Stimulated activated CD4-positive, alpha-beta T cell treated with anti-CD3 and anti-CD28 coated beads, Interleukin-1b, Interleukin-23, amount 100 ng/mL, for 1 hour (primary cell): ENCODE measurements at places on chromosomes 5 and 9.

DNA sequence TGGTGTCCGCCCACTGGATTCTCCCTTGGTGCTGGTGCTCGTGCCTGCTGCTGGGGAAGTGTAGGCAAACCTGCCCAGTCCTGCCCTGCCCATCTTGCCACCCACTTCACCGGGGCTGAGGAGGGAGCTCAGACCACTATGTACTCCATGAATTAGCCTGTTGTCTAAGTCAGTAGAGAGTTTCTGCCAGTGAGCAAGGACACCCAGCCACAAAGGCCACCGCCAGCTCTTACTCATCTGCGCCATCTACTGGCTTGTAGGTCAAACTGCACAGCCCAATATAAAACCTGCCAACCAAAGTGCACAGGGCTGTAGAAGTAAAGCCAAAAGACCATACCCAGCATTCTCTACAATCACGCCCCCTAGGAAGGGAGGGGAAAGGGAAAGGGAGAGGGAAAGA, 102.3 kb downstream of the GLIS3 start:
- no peak for DNase-seq

GRCh38 chr9:96057155-96057554, 181.7 kb downstream of the ERCC6L2 start:
- no peak for DNase-seq

DNA sequence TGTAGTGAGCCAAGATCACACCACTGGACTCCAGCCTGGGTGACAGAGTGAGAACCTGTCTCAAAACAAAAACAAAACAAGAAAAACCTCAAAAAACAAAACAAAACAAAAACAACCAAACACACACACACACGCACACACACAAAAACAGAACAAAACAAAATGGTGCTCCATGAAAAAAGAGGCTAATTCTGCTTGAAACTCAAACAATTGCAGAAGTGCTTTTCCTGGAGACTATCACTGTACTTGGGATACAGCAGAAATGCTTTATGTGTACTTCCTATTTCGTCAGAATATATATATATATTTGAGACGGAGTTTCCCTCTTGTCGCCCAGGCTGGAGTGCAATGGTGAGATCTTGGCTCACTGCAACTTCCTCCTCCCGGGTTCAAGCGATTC, 49.9 kb upstream of the HSPA9 start:
- no peak for DNase-seq

DNA sequence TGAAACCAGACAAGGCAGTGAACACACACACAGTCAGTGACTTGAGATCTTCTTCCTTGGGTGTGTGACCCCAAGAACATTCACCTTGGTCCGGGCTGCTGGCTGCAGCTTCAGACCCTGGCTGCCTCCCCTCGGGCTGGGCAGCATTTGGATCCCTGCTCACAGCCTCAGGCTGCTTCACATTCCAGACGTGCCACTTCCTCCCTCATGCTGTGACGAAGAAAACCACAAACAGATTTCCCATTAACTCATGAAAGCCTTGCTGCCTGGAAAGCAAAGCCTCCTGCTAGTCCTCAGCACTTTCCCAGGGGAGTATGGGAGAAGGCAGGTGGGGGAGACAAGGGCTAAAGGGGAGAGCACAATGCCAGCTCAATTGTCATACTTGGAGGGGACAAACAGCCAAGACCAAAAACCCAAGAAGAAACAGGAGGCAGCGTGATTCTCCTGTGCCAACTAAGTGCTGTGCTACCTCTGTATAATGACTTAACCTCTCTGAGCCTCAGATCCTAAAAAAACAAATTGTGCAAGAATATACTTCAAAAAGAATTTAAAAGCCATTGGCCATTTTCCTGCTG, 594.6 kb upstream of the BRINP1 start:
- DNase-seq: no peak

DNA sequence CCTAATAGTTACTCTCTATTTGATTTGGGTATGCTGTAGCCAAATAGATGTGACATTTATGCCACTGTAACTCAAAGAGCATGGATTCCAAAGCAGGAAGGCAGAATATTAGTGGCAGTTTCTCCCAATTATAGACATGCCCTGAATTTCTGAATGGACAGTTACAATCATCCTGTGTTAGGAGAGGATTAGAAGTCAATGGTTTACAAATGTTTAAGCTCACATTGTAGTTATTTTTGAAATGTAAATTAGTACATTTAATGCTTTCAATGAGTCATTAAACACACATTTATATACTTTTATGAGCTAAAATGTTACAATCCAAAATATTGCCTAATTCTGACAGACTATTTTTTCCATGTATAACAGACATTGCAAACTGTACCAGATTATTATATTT, 62.3 kb upstream of the CDH18 start:
- no peak for DNase-seq

DNA sequence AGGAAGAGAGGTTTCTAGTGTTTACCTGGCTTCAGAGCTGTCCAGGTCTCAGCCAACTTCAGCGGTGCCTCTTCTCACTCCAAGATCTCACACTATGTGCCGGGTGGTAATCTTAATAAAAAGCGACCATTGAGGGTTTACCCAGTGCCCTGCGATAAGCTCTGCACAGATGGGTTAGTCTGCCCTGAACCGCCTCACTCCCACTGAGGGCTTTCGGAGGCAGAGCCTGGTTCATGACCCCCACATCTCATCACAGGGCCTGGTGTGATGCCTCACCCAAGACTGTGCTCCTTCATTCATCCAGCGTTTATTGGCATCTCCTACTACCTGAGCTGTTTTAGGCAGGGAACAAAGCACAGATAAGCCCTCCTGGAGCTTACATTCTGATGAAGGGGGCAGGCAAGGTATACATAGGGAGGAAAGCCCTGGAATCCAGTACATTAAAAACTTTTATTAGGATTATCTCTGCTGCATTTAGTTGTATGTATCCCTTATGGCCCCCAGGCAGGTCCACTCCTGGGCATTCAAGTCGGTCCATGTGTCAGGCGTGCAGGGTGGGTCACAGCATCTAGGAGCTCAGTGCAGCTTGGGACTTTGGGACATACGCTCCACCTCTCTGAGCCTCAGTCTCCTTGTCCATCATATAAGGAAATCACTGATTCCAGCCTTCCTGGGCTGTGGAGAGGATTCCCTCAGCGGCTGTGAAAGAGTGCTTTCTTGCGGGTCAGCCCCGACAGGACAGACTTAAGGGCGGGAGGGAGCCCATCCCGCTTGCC, 613 bp upstream of the COL15A1 start:
- no peak for DNase-seq

DNA sequence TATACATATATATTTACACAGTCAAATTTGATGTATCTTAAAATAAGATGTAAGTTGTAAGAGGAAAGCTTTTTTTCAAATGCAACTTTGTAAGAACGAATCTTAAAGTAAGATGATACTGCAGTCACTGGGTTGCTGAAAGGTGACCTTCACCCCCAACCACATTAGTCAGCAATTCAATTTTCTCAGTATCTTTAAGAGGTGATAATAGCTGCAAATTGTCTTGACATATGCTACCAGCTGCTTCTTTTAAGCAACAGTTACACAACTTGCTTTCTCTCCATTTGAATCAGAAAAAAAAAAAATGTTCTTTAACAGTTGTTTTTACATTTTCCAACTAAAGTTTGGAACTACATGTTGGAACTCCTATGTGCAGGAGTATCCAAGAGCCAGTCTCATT, 246.6 kb upstream of the CCNG1 start:
- no peak for DNase-seq

DNA sequence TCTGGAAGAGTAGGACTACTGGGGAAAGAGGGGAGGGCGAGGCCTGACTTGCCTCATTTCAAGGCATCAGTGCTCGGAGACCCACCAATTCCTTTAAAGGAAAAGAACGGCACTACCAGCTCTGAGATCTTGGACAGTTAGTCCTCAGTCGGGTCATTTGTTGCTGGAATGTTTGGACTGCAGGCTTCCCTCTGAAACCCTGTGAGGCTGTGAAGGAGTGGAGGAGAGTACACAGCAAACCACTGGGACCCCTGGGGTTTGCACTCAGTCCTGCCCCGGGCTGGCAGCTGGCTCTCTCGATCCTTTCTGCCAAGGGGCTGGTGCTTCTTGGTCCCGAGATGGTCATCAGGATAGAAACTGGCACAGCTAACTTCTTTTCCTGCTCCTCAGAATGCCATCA, 194.5 kb downstream of the TRIO start:
- no peak for DNase-seq
